ENCODE measurements at places on chromosomes 5 and 9.

DNA sequence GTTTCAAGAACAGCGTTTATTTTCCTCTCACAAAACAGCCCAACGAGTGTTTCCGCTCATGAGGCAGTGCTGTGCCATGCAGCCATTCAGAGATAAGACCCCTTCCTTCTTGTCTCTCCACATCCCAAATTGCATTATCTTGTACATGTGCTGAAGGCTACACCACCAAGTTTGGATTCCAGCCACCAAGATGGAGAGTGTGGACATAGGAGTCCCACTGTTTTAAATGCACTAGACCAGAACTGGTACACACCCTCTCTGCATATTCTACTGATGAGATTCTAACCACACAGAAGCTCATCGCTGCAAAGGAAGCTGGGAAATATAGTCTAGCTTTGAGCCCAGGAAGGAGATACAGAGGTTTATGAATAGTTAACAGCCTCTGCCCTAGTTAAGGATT lies 509.4 kb downstream of the NFIB start:
- DNase-seq, result no peak

GRCh38 chr5:141503681-141504080 lies 14.8 kb downstream of the PCDHGC5 start:
- no peak for DNase-seq

DNA sequence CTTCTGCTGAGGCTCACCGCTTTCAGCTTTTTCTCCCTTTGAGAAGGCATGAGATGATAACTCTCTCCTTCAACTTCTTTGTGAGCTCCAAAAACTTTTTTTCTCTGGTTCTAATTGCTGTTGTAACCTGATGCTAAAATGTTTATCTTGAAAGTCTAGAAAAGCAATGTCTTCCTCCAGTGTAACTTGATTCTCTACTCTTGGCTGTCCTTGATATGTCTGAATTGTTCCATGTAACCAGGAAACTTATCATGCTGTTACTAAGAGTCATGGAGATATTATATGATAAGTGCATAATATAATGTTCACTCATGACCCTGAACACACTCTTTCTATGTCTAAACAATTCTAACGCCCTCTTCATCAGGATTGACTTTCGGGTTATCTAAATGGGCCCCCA lies 128.0 kb upstream of the ABCA1 start:
- no peak for DNase-seq

DNA sequence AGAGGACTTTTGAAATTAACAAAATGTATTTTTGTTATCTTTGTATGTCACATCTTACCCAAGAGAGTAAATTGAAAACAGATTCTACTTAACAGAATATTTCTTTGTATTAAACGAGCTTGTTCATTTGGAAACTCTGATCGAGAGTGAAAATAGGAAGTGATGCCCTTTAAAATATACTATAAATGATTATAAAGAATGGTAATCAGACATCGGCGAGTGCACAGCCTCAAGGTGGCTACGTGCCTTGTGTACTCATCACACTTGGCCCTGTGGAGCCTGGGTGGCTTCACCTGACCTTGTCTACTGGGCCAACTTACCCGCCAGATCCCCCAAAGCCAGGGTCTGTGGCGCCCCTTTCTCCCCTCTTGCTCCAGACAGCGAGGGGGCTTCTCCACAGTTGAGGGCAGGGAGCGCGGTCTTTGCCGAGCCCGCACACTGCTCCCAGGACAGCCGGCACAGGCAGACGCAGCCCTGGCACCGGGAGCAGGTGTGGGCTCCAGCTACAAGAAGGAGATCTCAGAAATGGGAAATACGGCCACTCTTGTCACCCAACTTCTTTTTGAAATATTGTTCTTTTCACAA lies 243.2 kb downstream of the CEMIP2 start:
- no peak for DNase-seq

DNA sequence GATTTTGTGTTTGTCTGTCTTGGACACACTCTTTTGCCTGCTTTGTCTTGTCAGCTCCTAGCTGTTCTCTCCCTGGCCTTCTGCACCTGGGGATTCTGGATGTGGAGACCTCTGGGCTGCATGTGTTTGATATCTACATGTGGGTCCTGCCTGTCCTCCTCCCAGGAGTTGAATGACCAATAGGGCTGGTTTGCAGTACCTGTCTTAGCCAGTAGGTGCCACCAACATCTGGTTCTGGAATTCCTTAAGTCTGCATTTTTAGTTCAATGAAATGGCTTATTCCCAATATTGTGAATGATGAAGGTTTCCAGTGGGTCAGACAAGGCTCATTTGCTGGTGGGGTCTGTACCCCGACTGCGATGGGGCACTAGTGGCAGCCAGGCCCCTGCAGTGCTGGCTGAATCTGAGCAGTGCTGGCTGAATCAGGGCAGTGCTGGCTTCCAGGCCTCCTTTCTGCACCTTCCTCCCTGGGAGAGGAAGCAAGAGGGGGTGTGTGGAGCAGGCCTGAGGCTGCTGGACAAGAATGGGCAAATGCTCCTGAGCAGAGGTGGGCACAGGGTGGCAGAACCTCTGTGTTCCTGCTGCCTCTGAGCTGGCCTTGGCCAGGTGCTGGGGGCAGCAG lies 73.3 kb downstream of the RXRA start:
- DNase-seq, result no peak

DNA sequence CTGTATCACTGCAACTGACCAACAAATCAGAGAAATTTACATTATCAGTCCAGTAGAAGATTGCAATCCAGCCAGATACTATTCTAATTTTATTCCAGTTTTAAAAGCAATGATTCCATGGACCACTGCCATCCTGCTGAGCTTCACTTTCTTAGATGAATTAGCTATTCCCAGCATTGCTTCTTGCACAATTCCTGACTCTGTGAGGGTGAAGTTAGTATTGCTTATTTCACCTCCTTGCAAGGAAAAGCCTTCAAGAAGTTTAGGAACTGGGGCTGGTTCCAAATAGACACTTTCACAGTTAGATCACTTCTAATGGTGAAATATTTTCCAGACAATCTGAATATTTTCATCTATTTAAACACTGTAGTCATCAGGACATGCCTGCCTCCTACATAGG lies 338.6 kb upstream of the TNC start:
- DNase-seq, result no peak

GRCh38 chr9:14323985-14324650 lies 10.2 kb upstream of the NFIB start:
- DNase-seq, result no peak
